ENCODE measurements at places on chromosomes 7 and 10. TPM values are rescaled to one million over a fixed set of nuclear protein-coding genes. Genes with fewer than 3 reads are reported as not detected.

Gene PTF1A
- polyA plus RNA-seq, result not detected

Gene KCNIP2
- 21.2 TPM for polyA plus RNA-seq

Gene OLAH
- polyA plus RNA-seq, result not detected

Gene DIP2C
- 16.5 TPM for polyA plus RNA-seq

Gene DMBT1
- polyA plus RNA-seq, result 198 TPM

Gene C10orf105
- polyA plus RNA-seq, result 0.27 TPM

Gene SYPL1
- polyA plus RNA-seq, result 97.0 TPM

GRCh38 chr7:131467788-131468187 is 88.6 kb downstream of the PODXL start:
- no peak for DNase-seq

GRCh38 chr10:113347508-113347907 is 205.3 kb upstream of the HABP2 start:
- DNase-seq, result no peak

DNA sequence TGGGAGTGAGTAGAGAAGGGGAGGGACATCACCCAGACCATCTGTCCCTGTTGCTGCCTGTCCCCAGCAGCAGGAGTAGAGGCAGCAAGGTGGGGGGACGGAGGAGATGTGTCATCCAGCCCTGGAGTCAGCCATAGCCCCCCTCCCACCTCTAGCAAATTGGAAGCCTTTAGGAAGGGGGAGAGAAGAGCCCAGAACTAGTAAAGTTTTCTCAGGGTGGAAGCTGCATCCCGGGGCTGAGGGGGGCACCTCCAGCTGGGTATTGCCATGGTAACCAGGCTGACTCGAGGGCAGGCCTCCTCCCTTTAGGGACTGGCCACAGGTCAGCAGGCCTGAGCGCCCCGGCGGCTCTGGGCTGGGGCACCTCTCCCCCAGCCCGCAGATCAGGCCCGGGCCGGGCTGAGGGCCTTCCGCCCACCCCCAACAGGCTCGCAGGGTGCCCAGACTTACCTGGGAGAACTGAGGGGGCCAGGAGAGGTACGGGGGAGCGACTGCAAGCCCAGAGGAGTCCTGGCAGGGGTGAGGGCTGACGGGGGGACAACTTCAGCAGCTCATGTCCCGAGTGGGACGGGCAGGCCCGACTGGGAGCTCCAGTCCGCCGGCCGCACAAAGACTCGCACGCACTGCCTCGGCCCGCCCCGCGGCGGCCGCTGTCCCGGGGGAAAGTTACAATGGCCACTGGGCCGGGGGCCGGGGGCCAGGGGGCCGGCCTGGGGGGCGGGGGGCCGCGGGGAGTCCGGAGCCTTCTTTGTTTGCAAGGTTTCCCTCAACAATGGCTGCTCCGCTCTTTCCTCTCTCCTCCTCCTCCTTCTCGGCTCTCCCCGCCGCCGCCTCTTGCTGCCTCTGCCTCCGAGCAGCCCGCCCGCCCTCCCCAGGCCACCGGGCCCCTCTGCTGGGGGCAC is 6.0 kb downstream of the LDB1 start:
- no peak for DNase-seq

DNA sequence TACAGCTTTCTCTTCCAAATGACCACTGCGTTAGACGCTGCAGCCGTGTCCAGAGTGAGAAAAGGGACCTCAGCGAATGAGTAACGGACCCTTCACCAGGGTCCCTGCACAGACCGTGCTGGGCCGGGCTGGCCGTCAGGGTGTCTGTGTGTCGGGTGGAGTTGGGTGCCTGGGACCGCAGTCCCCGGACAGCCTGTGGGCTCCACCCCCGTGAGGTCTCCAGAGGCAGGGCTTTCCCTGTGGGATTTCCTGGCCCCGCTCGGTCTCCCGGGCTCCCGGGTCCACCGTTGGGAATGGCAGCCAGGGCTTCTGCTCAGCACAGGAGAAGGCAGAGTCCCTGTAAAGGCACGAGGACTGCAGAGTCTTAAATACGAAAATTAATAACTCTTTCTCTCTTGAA is 509.7 kb downstream of the TCERG1L start:
- DNase-seq, result no peak

DNA sequence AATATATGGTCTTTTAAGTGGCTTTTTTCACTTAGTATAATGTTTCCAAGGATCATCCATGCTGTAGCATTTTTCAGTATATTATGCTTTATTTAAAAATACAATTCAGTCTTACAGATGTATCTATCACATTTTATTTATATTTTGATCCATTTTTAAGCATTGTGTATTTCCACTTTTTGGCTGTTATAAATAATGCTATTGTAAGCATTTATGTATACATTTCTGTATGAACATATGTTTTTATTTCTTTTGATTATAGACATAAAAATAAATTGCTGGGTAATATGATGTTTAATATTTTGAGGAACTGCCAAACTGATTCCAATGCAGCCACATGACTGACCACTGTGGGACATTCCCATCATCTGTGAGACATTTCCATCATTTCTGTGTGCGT is 1662.0 kb downstream of the REEP3 start:
- no peak for DNase-seq

DNA sequence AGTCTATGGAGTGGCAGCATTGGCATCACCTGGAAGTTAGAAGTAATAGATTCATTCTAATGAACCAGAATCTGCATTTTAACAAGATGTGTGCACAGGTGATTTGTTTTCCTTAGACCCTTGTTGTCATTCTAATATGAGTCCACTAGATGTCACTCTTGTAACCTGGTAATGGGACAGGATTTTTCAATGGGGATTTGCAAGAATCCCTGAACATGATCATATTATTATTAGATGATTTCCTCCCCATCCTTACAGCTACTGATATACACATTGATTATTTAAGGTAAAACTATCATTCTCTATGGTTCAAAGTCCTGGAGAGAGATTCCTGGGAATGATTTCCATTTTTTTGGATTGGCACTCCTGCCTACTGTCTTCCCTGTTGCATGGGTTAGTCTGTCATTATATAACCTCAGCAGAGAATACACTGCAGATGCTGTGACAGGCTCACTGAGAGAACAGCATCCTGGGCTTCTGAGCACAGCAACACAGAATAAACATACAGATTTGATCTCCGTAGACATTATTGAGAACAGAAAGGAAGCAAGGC is 194.9 kb downstream of the SUGCT start:
- peak; percentile 29 for DNase-seq

DNA sequence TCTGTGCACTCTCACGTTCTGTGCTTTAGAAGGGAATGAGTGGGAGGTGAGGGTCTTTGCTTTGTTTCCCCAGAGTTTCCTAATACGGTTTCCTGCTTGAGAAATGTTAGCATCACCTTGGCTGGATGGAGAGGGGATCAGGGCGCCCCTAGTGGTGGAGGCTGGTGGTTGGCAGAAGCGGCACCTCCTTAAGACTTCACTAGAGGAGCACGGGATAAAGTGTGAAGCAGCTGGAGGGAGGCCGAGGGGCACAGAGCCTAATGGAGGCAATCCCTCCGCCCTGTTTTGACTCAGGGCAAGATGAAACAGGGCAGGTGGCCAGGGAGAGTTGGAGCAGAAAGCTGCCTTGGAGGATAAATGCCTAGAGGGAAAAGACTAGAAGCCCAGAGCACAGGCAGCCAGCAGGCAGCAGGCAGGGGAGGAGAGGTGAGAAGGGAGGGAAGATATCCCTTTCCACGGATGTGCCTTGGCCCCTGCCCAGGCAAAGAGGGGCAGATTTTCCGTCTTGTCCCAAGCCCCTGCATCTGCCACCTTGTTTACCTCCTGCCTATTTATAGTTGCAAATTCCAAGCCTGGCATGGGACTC is 56.0 kb upstream of the BTRC start:
- DNase-seq, result no peak

- peak; percentile 68 for DNase-seq
These were observed 250.2 kb downstream of the COBL start for GRCh38 chr7:51066405-51066882.

Data from large intestine (tissue), 12 donors.